ENCODE measurements at places on chromosomes 12 and 14.

- DNase-seq, result no peak
Observed at GRCh38 chr14:90302529-90303303, 29.0 kb downstream of the NRDE2 start.

DNA sequence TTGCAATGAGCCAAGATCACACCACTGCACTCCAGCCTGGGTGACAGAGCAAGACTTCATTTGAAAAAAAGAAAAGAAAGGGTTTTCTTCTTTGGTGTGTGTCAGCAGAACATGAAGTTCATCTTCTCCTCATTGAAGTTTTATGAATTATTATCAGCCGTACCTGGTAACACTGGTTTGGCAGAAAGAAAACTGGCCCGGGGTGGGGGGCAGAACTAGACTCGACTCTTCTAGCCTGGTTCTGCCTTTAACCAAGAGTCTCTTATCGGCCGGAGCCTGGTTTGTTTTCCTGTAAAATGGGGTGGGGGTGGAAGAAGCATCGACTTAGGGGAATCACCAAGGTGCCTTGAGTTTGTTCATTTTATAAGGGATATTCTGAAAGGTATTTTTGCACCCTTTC, 64.1 kb downstream of the TECPR2 start:
- no peak for DNase-seq

GRCh38 chr14:26187996-26188620, 409.7 kb downstream of the NOVA1 start:
- no peak for DNase-seq

GRCh38 chr12:70247653-70248199, 4.5 kb downstream of the CNOT2 start:
- DNase-seq, result no peak

GRCh38 chr12:14307004-14307403, 58.5 kb upstream of the ATF7IP start:
- DNase-seq, result no peak

DNA sequence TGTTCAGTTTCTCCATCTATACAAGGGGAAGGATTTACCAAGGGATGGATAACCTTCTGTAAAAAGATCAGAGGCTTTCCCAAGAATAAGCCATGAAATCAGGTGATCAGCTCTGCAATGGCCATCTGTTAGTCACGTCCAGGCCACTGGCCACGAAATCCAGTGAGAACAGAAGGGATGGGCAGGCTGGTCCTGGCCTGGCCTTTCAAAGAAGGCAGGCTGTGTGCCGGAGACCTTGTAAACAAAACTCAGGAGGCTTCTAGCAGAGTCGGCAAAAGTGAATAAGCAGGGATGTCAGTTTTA, 68.5 kb downstream of the RNF34 start:
- peak; percentile 39 for DNase-seq

DNA sequence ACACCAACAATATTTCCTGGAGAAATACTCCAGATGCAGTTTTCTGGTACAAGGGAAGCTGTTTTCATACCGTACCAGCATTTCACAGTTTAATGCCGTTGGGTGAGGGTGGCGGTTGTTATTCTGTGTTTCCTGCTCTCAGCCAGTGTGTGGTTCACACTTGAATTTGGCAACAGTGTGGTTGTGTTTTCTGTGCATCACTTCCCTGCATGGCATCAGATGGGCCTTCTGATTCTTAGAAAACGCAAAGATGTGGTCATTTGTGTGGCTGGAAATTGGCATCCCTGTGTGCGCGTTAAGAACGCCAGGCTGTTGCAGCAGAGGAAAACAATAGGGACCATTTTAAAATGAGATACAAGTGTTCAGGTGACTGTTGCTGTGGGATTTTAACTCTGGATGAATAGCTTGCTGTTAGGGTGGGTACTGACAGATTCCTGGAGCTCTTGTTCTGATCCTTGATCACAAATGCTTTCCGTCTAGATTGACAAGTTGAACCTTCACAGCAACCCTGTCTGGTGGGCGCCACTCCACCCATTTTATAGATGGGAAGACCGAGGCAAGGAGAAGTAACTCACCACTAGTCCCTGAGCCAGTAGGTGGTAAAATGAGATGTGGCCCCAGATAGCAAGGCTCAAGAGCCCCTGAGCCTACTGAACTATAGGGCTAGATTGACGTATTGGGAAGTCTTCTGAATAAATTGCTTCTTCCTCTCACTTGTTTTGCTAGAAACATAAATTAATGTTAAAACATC, 231.2 kb downstream of the CHST11 start:
- DNase-seq, result no peak

- DNase-seq, result no peak
Observed at GRCh38 chr14:95468448-95469133, 47.9 kb downstream of the SYNE3 start.

GRCh38 chr12:30134229-30134628, 350.5 kb upstream of the TMTC1 start:
- no peak for DNase-seq

- peak; percentile 5 for DNase-seq
Observed at GRCh38 chr12:130161261-130162243, 712 bp upstream of the FZD10 start.

DNA sequence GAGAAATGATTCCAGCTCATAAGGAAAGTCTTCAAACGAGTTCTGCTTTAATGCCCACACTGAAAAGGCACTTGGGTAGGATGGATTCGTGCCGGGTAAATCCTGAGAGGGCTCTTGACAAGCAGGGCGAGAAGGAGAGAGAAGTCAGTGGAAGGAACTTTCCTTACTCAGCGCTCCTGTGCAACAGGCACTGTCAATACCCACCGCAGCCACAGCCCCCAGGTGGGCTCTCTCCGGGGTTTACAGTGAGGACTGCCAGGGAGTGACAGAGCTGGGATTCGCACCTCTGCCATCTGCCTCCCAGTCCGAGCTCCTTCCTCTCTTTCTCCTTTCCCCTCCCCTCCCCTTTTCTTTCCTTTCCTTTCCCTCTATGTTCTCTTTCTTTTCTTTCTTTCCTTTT, 118.7 kb downstream of the BEGAIN start:
- no peak for DNase-seq

DNA sequence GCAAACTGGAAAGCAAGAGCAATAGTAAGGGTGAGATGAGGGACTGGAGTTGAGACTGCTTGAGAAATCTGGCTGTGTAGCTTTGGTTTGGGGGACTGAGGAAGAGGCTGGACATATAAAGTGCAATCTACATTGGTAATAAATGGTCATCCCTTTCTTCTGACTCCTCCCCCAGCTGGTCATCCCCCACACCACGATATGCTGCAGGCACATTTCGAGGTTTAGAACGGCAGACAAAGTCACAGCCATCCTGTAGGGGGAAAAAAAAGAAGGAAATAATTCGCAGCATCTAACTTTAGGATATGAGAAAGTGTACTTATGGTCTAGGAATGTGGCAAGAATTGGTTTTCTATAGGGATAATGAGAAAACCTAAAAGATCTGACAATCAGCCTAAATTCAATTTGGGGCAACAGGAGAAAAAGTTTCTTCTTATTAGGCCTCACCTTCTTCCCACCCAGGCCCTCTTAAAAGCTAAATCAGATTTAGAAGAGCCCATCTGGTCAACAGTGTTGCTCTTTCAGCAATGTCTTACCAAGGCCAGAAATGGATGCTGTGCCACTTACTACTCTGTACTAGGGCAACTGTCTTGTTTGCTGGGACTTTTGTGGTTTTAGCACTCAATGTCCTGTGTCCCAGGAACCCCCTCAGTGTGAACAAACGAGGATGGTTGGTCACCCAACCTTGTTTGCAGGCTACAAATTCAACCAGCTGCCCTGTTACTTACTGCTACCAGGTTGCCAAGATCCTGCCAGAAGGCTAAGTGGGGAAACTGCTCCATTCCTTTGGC, 7.6 kb downstream of the M6PR start:
- DNase-seq, result no peak

- peak; percentile 81 for DNase-seq
Observed at GRCh38 chr14:26867171-26867757, 269.4 kb upstream of the NOVA1 start.

DNA sequence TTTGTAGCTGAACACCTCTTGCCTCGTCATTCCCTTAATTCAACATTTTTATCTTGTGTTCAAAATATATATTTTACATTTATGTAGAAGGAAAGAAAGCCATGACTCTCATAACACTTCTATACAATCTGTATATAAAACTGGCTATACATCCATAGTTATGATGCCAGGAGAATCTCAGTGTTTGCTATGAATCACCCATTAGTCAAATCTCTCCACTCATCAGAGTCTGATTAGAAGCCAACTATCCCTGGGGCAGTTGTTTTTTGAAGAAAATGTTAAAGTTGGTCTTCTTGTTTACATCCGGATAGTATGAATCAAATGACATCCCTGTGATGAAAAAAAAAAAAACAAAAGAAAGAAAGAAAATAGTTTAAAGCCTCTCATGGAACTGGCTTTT, 503.9 kb downstream of the NELL2 start:
- DNase-seq, result peak; percentile 24

DNA sequence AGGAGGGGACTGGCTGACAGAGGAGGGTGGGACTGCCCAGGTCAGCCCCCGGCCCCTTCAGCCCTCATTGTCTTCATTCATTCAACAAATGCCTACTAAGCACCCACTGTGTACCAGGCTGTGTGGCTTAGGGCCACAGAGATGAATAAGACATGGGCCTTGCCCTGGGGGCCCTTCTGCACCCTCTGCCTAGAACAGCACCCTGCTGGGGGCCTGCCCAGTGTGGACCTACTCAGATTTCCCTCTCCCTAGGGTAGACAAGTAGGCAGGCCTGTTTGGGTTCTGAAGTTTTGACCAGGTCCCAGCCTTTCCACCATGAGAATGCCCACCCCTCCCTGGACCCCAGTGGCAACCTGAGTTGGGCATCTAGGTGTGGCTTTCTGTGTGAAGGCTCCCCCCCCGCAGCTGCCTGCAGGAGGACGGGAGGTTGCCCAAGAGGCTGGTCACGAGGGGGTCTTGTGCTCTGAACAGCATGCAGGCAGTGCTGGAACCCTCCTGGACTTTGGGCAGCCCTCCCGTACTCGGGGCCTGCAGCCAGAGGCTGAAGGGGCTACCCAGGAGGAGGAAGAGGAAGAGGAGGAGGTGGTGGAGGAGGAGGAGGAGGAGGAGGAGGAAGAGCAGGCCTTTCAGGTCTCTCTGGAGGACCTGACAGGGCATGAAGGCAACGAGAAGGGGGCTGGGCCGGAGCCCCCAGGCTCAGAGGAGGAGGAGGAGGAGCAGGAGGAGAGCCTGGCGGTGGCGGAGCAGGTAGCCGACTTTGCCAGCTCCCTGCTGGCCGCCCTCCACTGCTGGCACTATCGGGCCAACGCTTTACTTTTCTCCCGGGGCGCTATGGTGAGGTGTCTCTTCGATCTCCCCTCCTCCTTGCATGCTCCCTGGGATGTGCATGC, 33.4 kb downstream of the PLEKHG3 start:
- no peak for DNase-seq

DNA sequence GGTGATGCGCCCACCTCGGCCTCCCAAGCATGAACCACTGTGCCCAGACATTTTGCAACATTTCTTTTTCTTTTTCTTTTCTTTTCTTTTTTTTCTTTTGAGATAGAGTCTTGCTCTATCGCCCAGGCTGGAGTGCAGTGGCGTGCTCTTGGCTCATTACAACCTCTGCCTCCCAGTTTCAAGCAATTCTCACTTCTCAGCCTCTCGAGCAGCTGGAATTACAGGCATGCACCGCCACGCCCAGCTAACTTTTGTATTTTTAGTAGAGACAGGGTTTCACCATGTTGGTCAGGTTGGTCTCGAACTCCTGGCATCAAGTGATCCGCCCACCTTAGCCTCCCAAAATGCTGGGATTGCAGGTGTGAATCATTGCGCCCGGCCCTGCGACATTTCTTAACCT, 7.6 kb upstream of the CDC42BPB start:
- DNase-seq, result no peak

DNA sequence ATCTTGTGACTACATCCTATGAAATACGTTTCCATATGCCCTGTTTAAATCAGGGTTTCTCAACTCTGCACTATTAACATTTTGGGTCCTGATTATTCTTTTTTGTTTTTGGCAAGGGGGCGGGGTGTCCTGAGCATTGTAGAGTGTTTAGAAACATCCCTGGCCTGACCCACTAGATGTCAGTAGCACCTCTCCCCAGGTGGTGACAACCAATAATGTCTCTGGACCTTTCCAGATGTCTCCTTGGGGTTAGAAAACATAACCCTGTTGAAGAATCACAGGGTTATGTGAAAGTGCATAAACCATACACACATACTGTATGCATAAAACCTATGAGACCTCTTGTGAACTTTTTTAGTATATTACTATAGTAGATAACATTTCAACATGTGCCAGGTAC, 1.4 kb downstream of the ACAD10 start:
- DNase-seq, result peak; percentile 11

DNA sequence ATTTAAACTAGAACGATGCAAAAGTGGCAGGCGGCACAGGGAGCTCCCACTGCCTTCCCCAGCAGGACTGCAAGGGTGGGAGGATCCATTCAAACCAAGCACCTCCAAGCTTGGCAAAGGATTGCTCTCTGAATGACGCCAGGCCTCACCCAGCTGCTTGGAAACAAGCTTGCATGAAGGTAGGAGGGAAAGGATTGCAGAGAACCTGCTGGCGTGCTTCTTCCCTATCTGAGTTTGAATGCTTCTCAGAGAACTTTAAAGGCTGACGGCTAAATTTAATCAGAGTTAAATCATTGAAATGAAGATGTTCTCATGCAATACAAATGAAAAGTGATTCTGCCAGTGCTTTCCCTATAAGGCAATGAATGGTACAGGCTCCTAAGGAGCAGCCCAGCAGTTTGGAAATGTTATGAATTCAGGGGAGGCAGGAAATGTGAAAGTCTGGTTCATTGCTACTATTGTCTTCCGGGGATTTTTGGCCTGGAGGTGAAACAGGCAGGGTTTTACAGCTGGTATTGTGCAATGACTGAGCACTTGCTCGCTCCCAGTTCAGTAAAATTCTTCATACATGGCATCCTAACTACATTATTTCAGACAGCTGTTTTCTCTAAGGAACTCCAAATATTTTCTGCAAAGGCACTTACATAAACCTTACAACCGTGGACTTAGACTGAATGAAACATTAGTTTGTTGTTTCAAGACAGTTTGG, 31.9 kb upstream of the DUSP6 start:
- peak; percentile 56 for DNase-seq

GRCh38 chr14:33165144-33165925, 226.7 kb downstream of the NPAS3 start:
- peak; percentile 76 for DNase-seq

DNA sequence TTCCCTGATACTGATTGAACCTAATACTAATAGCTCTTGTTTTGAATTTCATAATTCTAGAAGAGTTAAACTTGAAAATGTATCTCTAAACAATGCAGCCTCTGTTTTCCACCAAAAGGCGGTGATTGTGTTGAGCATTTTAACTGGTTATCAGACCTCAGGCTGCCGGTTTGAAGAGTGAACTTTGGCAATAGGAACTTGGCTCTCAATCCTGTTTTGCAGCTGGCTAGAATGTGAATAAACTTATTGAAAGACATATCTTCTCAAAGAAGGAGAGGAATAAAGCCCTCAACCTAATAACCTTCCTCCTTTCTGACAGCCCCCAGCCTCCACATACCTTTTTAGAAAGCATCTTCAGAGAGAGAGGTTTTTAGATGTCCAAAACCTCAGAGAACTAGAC, 105.4 kb downstream of the SRGAP1 start:
- no peak for DNase-seq

- DNase-seq, result no peak
Observed at GRCh38 chr12:89653-90052, 23.1 kb downstream of the IQSEC3 start.

GRCh38 chr14:98925354-98926040, 346.5 kb downstream of the BCL11B start:
- DNase-seq, result no peak
